NCI-H2227 treated with DMSO at 0.1 percent for 48 hours (cell line): ENCODE measurements at places on chromosomes 16 and 17.

- no peak for DNase-seq
Observed at GRCh38 chr16:57643147-57643874, 14.9 kb downstream of the ADGRG1 start.

DNA sequence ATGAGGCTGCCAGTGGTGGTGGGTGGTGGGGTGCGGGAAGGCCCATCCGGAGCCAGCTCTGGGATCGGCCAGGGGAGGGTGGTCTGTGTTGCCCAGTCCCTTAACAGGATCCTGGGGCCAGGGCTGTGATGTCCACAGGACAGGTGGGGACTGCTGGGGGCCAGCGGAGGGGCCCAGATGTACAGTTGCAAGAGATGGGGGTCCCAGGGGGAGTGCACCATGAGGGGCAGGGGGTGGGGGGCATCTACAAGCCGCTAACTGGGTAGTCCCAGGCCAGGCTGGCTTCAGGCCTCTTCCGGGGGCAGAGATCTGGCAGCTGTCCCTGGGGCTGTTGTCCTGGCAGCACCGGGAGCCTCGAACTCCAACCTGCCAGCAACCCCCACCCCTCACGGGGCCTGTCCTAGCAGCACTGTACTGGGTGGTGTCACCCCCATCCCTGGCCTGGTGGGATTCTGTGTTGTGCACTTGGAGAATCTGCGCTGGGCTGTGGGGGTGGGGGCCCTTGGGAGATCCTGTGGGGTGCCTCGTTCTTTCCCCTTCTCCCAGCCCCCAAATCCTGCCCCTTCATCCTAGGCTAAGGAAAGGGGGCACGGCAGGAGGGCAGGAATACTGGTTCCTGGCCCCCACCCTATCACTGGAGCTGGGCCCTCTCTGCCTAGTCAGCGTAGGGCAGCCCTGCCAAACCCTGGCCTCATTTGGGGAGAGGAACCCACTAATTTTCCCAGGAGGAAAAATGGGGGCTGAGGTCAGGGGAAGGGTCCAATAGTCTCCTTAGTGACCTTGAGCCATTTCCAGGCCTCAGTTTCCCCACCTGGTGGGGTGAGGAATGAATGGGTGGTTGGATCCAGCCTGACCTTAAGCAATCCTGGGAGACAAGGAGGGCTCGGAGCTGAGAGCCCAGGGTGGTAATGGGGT lies 1.4 kb downstream of the MTSS2 start:
- no peak for DNase-seq

DNA sequence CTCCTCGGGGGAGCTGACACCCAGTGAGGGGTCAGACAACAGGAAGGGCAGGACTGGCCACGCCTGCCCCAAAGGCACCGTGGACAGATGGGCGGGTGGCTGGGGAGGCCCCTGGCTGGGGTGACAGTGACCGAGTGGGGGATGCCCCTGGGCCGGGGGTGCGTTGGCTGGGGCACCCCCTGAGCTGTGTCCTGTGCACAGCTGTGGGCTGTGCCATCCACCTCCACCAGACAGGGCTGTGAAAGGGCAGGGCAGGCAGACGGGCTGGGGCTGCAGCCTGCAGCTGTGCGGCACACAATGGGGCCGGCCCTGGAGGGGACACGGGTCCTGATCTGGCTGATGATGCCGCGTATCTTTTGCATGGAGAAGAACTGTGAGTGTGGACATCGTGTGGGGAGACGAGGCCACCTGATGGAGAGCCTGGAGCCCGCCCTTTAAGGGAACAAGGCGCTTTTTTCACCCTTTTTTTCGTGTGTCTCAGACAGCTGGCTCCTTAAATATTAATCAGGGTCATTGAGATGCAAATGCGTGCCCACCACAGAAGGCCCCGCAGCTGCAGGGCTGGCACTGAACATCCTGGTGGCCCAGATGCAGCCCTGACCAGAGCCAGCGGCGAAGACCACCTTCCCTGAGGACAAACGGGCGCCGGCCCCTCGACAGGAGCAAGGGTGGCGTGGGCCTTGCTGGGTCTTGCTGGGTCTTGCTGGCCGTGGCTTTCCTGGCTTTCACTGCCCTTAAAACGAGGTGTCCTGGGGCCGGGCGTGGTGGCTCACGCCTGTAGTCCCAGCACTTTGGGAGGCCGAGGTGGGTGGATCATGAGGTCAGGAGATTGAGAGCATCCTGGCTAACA lies 42.4 kb upstream of the GNG13 start:
- no peak for DNase-seq

GRCh38 chr16:77273815-77274214 lies 74.6 kb downstream of the SYCE1L start:
- DNase-seq: no peak

DNA sequence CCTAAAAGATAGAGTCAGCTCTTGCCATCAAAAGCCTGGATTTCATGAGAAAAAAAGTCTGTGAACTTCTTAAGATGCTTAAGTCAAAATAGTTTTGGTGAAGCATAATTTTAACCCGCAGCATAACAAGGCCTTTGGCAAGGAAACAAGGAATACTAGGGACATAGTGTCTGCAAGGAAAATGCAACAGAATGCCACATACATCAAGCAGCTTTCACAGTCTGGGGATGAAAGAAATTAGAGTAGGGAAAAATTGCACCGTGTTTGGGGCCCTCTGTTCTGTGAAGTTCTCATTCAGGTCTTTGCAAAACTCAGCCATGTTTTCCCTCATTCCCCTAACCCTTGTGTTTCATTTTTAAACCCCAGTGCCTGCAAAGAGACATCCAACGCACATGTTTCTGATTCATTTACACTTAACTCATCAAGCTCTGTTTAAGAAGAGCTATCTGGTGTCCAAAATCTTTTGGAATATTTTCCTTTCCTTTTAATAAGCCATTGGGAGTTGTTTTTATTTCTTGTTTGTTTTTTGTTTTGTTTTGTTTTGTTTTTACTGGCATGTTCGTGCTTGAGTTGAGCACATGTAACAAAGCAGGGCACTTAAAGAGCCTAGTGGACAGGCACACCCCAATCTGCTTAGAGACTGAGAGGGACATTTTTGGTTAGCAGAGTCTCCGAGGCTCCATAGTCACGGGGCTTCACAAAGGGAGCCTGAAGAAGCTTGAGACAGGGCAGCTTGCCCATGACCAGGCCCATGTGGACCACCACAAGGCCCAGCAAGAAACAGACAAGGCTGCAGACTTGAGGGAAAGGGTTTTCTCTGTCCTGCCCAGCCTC lies 116.5 kb downstream of the ANKFN1 start:
- DNase-seq: no peak

GRCh38 chr16:25608002-25608401 lies 83.8 kb upstream of the HS3ST4 start:
- DNase-seq: no peak
